HAP-1 (cell line): ENCODE measurements at places on chromosomes 3 and 15.
A peak's percentile ranks its signal among the peaks of the same experiment; 100 is the strongest.

DNA sequence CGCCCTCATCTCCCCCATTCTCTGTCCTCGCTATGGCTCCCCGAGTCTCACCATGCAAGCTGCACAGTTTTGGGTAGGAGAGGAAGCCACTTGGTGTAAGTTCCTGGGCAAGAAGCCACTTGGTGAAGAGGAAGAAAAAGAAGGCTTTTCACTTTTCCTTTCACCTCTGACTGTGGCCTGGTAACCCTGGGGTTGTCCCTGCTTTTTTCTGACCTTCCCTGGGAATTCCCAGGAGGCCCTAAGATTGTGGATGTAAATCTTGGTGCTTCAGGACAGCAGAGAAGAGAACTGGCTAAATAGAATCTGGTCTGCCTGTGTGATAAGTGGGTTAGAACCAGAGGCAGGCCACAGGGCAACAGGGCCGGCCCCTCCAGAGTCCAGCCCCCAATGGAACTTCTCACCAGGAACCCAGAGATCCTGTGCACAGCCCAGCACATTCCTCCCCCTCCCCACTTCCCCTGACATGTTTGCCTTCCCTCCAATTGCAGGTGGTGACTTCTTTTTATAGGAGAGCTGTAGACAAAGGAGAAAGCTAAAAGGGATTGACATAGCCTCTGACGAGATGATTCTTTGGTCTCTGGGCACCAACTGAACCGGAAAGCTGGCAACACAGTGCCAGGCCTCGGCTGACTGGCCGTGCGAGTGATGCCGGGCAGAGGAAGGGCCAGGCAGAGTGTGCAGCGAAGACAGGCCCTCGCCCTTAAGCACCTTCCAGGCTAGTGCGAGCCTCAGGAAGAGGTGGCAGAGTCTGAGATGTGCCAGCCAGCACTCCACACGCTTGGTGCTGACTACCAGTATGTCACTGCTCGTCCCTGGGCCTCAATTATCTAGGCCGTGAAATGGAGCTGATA, 19.4 kb upstream of the SKOR1 start:
- DNase-seq, result no peak

GRCh38 chr3:156749244-156749643, 74.9 kb downstream of the TIPARP start:
- DNase-seq, result no peak

GRCh38 chr15:89301304-89302089, 33.1 kb downstream of the POLG start:
- DNase-seq, result no peak

DNA sequence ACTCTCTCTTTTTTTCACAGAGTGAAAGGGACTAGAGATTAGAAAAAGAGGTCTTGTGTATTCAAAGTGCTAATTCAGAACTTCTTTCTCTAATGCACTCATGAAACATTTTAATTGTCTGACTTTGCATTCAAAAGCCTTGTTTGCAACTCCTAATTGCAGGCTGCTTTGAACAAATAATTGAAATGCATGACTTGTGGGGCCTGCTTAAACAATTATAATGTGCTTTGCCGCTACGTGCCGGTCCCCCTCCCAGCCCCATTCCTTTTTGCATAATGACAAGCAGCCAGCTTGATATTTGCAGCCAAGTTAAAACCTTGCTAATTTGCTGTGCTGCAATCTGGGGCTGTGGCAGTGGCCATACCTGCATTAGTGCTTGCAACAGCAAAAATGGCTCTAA, 114.5 kb downstream of the FOXB1 start:
- DNase-seq, result no peak

GRCh38 chr3:136186344-136186743, 9.8 kb downstream of the MSL2 start:
- DNase-seq, result no peak

GRCh38 chr3:58167431-58168351, 43.1 kb downstream of the DNASE1L3 start:
- DNase-seq, result peak; percentile 35

- DNase-seq, result no peak
Observed at GRCh38 chr3:38111696-38112377, 25.1 kb downstream of the ACAA1 start.

DNA sequence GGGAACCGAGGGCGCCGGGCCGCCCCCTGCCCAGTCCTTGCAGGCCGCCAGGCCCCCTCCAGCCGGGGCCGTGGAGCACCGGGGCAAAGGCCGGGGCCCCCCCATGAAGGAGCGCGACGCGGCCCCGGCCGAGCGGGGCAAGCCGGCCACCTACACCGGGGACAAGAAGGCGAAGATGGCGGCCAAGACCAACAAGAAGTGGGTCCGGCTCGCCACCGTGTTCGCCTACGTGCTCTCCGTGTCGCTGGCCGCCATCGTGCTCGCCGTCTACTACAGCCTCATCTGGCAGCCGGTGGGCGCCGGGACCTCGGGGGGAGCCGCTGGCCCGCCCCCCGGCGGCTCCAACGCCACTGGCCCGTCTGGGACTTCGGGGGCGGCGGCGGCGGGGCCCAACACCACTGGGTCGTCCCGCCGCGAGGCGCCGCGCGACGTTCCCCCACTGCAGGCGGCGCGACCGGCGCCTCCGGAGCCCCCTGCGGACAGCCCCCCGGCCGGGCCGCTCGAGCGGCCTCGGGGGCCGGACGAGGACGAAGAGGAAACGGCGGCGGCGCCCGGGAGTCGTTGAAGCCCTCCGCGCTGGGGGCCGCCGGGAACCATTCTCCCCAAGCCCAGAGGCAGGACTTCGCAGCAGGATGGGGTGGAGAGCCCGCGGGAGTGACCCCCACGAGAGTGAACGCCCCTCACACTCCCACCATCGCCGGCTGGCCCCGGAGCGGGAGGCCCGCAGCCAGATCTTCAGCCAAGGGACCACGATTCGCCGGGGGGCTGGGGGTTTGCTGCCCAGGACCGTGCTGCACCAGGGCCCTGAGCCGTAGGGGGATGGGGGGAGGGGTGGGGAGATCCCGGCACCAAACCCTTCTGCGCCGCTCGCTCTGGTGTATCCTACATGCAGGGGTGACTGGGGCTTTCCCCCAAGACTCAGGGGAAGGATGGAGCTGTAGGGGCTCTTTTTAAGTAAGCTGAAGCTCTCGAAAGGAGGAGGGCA, 753 bp downstream of the INAFM2 start:
- DNase-seq, result no peak

DNA sequence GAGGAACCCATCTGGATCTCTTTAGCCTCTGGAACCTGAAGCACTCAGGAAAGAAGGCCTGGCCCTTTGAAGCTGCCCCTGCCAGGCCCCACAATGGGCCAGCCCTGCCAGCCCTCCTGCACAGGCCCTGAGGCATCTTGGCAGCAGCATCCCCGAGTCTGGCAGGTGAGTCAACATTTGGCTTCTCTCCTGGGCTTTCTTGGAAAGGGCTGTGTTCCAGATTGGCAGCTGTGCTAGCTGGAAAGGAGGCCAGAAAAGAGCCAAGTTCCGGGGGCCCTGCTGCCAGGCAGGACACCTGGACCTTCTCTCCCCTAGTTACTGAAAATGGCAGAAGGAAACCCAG, 187.2 kb downstream of the SHQ1 start:
- DNase-seq, result no peak

DNA sequence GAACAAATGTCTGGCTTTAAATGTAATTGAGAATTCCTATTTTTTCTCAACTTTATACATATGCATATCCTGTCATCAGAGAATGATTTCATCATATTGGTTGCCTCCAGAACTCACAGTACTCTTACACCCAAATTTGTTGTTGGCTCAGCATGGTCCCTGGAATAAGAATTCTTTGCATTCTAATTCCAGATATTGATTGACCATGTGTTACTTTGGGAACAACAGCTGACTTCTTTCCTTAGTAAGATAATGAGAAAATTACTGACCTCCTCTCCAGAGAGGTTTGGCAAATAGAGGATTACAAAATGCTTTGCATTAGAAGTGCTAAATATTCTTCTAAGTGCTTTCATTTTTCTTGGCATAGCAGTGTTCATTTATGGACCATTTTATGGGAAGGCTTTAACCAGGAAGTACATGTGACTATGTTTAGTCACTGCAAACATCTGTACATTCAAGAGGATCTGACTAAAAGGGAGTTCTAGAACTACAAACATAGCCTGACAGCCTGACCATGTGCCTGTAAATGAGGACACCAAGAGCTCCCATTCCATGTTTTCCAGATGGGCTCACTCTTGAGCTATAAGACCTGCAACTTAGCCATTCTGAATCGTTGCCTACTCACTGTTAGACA, 391.6 kb upstream of the DPPA4 start:
- no peak for DNase-seq

DNA sequence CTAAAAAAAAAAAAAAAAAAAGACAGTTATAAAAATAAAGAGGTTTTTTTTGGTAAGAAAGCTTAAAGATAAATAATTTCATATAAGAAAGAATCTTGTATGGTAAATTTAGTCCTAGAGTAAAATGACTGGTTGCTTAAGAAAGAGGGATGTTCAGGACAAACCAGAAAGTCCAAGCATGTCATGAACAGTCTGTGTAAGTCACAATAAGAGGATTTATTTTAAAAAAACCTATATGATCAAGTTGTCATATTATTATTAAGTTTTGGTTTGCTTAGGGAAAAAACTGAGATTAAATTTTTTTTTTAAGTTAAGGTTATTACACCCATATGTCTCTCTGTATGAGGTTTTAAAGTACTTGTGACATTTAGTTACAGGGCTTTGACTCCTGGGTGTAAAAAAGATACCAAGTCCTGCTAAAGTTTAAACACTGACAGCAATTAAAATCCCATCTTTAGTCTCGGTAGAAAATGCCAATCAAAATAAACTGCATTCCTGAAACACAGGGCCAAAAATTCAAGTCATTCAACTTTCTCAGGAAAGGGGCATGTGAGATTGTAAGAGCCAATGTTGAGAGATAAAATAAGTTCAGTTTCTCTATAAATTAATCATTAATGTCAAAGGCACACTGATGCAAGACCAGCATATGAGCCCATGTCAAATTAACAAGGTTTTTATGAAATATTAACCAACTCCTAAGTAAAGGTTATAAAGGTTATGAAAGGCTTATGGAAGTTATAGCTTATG, 8.5 kb upstream of the BDH1 start:
- no peak for DNase-seq
